Muscle of leg (tissue), 16 donors: ENCODE measurements at places on chromosomes 1 and 21.

DNA sequence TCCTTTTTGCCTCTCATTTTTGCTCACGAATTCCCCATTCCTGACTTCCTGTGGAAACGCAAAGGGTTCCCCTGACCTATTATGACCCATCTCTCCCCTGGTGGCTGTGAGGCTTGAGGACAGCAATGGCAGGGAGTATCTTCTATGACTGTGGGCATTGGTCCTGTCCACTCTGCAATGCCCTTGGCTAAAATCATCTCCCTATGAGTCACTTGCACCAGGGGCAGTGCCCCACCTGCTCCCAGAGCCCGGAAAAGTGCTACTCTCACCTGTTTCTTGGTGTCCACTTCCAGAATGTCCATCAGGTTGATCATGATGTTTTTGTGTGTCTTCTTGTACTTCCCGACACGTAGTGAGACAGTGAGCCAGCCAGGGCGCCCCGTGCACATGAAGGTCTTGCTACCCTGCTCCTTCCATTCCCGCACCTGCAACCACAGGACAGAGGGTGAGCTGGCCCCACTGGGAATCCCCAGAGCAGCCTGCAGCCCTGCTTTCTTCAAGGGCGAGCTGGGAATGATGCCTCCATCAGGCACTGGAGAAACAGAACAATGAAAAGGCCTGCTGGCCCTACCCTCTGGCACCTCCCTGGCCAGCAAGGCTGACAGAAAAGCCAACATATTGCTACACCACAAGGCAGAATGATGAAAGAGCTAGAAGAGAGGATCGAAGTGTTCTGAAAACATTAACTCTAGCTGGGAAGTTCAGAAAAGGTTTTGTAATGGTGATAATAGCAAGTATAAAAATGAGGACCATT, 3.5 kb downstream of the DHCR24 start:
- DNase-seq: no peak

DNA sequence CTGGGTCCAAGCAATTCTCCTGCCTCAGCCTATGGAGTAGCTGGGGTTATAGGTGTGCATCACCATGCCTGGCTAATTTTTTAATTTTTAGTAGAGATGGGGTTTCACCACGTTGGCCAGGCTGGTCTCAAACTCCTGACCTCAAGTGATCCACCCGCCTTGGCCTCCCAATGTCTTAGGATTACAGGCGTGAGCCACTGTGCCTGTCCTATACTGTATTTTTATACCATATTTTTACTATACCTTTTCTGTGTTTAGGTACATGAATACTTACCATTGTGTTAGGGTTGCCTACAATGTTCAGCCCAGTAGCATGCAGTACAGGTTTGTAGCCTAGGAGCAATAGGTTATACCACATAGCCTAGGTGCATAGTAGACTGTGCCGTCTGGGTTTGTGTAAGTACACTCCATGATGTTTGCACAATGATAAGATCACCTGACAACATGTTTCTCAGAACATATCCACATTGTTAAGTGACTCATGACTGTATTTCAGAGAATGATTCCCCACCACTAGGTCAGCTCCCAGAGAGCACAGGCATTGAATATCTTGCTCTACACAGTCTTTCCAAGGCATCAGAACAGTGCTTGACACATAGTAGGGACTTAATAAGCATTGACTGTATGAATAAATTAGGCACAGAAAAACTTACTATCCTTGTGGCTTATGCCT, 6.0 kb upstream of the CITED4 start:
- no peak for DNase-seq

DNA sequence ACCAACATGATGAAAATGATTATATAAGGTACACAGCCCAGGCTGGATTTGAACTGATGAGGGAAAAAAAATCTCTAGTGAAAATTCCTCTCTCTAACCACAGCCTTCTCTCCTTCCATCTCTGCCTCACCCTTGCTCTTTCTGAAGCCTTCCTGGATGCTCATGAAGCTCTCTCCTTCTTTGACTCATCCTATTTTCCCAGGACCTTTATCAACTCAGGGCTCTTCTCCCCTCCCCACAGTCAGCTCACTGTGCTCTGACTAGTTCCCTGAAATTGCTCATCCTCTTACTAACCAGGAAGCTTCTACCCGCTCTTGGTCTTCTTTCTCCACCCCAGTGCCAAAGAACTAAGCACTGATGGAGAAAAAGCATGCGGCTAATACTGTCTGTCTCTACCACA, 46.4 kb upstream of the ERG start:
- peak; percentile 31 for DNase-seq

DNA sequence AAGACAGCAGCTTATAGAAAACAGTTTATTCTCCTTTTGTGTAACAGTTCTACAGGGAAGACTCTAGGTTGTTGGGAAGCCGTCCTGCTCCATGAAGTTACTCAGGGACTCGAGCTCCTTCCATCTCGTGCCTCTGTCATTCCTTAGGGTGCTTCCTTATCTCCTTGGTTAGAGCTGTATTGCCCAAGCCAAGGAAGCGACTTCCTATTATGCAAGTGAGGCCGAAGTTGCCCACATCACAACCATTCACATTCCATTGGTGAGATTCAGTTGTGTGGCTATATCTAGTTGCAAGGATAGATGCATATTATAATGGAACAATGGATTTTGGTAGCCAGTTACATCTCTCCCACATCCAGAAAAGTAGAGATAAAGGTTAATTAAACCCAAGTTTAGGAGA, 9.0 kb downstream of the GSTM5 start:
- DNase-seq: no peak

DNA sequence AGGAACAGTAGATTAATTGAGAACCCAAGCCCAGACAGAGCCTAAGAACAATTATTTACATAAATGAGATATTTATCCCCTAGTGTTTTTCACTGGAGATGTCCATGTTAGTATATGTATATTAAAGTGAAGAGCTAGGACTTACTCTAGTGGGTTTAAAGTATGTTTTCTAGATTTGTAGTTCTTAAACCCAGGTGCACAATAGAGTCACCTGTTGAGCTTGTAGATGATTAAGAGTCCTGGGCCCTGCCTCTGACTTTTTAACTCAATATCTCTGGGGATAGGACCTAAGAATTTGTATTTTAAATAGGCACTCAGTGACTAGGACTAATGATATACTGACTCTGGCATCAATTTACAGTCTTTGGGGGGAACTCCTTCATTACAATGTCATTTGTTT, 112.8 kb downstream of the DNAH14 start:
- DNase-seq: no peak

DNA sequence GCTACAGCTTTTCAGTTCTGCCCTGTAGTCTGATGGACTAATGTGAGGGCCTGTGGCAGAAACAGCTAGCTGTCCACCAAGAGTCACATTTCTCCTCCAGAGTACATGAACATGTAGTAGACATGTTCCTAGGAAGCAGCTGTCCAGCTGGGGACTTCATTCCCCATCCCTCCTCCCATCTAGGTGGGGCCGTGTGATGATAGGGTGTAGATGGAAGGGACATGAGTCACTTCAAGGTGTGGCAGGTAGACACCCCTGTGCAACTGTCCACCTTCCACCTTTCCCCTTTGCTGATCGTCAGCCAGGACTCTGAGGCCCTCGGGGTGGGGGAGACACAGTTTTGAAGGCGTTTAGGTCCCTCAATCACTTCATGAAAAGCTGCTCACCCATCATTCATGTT, 3.6 kb upstream of the RD3 start:
- DNase-seq: no peak

GRCh38 chr1:61604261-61604660, 120.7 kb downstream of the TM2D1 start:
- DNase-seq: no peak

- no peak for DNase-seq
These were observed 2.2 kb downstream of the TNFRSF4 start for GRCh38 chr1:1211541-1212441.

DNA sequence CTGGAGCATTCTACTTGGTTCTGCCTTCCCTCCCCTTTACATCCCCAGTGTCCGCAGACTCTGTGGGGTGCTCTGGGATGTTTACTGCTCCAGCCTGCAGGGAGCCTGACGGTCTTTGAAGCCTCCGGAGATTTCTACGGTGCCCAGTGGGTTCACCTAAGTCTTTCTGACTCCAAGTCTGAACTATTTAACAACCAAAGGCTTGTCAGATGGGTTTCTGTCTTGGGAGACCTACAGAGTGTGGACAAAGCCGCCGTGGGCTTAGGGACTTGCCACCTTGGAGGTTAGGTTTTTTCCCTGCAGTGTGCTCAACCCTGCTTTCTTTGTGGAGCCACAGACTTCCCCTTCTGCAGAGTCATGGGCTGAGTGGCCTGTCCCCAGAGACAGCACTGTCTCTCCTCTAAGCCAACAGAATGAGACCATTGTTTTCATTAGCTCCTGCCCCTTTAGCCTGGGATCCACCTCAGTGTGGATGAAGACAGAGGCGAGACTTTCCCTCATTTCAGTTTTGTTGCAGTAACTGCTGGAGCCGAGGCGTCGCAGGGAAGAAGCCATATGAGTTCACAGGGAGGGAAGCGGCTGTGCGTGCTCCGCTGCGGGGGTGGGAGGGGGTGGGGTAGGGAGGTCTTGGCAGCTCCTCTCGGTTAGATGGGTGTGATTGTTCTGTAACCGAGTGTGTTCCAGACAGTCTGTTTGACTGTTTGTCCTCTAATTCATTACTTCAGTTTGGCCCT, 120.7 kb downstream of the CNIH3 start:
- DNase-seq: peak; percentile 53

DNA sequence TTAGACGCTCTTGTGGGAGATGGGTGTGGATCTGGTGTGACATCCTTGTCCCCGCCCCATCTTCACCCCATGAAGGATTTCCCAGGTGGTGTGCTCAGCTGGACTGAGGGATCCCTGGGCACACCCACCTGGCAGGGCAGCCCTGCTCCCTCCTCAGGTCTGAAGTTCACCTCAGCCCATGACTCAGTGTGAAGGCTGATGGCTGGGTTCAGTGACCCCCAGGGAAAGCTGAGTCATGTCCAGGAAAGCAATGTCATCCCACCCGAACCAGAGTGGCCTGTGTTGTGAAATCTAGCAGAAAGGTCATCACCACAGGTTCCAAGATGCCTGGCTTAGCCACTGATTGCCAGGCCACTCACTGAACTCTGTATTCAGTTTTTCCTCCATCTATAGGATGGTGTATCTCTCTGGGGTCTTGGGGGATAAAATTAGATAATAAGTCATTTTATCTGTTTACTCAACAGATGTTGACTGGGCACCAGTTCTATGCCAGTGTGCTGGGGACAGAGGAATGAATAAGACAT, 97.7 kb upstream of the JUN start:
- DNase-seq: no peak

DNA sequence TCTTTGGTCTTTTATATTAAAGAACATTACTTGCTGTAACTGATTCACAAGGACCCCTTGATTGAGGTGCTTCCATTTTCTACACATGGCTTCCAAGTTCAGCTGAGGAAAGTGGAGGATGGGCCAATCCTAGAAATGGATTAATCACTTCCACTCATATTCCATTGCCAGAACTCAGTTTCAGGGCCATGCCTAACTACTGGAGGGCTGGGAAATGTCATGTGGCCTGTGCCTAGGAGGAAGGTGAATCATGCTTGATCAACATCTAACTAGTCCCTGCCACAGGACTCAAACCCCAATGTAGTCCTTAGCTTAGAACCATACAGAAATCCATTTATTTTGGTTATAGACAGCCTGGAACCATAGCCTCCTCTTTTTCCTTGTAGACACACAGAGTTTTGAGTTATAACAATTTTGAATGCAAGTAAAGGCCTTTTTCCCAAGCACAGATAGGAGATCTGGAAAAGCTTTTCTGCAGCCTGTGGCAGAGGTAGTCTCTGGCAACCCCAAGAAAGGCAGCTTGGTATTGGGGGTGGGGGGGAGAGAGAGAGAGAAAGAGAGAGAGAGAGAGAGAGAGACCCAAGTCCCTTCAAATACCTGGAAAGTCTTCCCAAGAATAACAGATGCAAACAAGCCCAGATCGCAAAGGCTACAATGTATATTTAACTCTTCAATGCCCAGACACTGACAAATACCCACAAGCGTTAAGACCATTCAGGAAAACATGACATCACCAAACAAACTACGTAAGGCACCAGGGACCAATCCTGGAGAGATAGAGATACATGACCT, 12.5 kb downstream of the MAST2 start:
- no peak for DNase-seq

GRCh38 chr21:31490443-31490842, 146.4 kb upstream of the TIAM1 start:
- no peak for DNase-seq

DNA sequence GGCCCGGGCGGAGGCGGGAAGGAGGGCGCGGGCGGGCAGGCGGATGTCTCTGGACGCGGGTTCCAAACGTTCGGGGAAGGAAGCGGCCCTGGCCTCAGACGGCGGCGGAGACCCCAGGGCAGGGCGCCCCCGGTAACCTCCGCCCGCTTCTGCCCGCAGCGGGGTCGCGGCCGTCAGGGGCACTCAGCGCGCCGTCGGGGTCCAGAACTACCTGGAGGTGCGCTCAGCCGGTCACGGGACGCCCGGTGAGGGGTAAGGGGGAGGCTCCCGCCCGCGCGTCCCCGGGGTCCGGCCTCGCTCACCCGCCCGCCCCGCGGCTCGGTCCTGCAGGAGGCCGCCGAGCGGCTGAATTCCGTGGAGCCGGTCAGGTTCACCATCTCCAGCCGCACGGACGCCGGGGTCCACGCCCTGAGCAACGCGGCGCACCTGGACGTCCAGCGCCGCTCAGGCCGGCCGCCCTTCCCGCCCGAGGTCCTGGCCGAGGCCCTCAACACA, 406 bp downstream of the PUSL1 start:
- DNase-seq: no peak
